Psoas muscle (tissue), 8 donors: ENCODE measurements at places on chromosomes 7 and 10. TPM values are rescaled to one million over a fixed set of nuclear protein-coding genes. Genes with fewer than 3 reads are reported as not detected.

Gene UNCX
- total RNA-seq: not detected

Gene ST8SIA6
- 1.1 TPM for total RNA-seq

Gene MRPS16
- 110 TPM for total RNA-seq

Gene ICA1
- 4.1 TPM for total RNA-seq

Gene TMEM236
- total RNA-seq: 0.59 TPM

Gene OR2A42
- total RNA-seq: not detected

Gene TMEM26
- 0.99 TPM for total RNA-seq

Gene ANKRD30A
- total RNA-seq: not detected

Gene TFEC
- 0.71 TPM for total RNA-seq

Gene DOCK4
- total RNA-seq: 11.9 TPM

Gene PILRA
- 2.3 TPM for total RNA-seq

Gene ZYX
- total RNA-seq: 134 TPM

Gene ZMIZ2
- total RNA-seq: 32.9 TPM

Gene DYDC2
- not detected for total RNA-seq

Gene PAPOLB
- total RNA-seq: not detected

Gene MYL10
- not detected for total RNA-seq

GRCh38 chr10:78458983-78459638 lies 425.4 kb downstream of the RPS24 start:
- DNase-seq: no peak

- peak; percentile 86 for DNase-seq
Measured at GRCh38 chr7:2478399-2478785, 2.2 kb upstream of the GRIFIN start.

- DNase-seq: no peak
Measured at GRCh38 chr7:97871659-97872024, 566 bp downstream of the ASNS start.

DNA sequence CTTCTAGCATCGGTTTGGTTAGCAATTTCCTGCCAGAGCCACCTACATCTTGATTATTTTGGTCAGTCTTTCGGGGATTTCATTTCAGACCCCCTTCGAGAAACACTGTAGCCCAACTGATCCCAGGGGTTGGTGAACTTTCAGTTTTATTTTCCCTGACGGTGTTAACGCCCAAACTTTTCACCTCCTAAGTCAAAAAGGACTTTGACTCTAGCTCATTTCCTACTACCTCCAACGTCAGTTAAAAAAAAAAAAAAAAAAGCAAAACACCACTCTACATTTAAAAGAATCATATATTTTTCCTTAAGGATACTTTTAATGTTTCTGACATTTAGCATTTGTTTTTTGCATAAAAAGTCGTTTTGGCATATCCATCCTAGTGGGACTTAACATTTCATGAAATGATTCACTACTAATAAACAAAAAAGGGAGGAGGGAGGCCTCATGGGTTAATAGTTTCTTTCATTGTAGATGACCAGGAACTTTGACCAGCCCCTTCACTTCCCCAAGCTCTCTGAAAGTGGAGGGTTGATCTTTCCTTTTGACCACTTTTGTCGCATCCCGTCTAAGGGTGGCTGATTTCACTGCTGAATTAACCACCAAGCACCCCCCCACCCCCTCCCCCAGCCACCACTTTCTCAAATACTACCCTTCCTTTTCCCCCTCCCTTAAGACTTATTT lies 764 bp upstream of the TCF7L2 start:
- no peak for DNase-seq

DNA sequence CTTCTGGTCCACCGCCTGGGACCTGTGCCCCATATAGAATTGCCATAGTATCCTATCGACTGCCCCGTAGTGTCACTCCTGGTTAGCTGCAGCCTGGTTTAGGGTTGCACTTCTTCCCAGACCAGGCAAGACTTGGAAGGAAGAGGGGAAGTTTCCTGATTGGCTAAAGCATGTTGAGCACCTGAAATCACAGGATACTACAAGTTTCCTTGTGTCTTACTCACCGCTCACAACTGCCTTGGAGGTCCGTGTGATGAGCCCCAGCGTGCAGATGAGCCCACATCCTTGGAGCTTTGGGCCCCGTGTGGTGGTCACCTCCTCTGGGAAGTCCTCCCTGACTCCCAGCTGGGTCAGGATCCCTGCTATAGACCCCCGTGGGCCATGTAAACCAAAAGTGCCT lies 73.9 kb upstream of the GTF2I start:
- no peak for DNase-seq

DNA sequence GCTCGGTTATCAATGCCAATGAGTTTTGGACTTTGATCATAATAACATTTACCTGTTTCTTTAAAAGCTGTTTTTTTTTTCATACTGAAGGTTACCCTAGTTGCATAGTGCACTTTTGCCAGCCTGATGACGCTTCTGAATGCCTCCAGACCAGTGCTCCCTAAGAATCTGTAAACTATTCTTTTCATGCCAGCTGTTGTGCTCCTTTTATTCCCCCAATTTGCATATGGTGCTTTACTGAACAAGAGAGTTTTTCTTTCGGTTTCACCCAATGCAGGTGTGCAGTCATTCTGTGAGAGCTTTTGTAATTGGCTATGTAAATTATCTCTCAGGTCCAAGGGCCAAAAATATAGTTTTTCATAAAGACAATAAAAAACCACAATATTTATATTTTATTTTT lies 48.1 kb upstream of the GLCCI1 start:
- no peak for DNase-seq

DNA sequence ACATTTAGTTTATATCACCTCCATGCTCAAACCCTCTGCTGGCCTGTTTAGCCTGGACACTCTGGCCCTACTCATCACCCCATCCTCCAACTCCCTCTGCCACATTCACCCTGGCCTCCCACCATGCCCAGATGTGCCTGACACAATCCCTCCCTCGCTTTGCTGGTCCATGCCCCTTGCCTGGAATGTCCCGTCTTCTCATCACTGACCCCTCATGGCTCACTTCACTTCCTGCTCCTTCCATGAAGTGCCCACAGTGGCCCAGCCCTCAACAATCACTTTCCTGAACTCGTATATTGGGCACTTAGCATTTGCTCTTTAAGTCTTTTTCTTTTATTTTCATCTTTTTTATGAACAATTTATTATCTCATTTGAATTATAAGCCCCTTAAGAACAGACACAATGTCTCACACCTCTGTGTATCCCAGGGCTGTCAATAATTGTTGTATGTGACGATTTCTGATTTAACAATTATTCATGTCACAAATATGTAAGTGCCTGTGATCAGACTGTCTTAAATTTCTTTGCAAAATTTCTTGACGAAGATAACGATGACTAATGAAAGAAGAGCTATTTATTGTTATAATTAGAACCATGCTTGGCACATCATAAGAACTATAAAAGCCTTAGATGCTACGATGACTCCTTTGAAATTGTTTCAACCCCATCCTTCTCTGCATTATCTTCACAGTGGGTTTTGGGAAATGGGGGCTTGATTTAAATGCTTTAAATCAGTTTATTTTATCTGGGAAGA lies 209.9 kb upstream of the YAE1 start:
- no peak for DNase-seq

GRCh38 chr7:15594461-15594860 lies 32.6 kb upstream of the AGMO start:
- no peak for DNase-seq

GRCh38 chr7:111508387-111508786 lies 53.9 kb downstream of the IMMP2L start:
- no peak for DNase-seq

DNA sequence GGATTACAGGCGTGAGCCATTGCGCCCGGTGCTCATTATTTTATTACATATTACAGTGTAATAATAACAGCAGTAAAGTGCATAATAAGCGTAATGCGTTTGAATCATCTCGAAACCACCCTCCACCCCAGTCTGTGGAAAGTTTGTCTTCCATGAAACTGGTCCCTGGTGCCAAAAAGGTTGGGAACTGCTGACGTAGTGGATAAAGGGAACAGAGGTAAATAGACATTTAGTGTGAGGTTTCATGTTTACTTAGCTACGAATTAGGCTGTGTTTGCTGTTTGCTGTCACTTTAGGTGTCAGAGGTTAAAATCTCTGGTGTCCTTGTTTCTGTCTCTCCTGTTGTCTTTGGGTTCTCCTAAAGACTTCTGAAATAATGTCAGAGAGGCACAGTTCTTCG lies 60.3 kb upstream of the SLC39A12 start:
- DNase-seq: no peak

- DNase-seq: no peak
Measured at GRCh38 chr7:142796501-142797390, 26.0 kb downstream of the PRSS2 start.

GRCh38 chr7:100122067-100122466 lies 2.6 kb downstream of the CNPY4 start:
- DNase-seq: no peak

- no peak for DNase-seq
Measured at GRCh38 chr7:80134115-80134535, 506 bp upstream of the GNAI1 start.

- no peak for DNase-seq
Measured at GRCh38 chr10:48594803-48595538, 9.9 kb downstream of the ARHGAP22 start.

- DNase-seq: no peak
Measured at GRCh38 chr7:136058546-136058945, 81.4 kb upstream of the MTPN start.

DNA sequence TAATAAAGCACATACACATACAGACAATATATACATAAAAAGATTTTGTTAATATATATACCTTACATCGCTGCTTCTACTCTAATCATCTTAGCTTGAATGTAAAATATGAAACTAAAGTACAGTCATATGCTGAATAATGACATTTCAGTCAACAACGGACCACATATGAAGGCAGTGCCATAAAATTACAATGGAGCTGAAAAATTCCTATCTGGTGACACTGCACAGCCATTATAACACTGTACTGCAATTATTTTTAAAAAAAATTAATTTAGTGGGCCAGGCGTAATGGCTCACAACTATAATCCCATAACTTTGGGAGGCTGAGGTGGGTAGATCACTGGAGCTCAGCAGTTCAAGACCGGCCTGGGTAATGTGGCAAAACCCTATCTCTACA lies 122.3 kb downstream of the JMJD1C start:
- no peak for DNase-seq

DNA sequence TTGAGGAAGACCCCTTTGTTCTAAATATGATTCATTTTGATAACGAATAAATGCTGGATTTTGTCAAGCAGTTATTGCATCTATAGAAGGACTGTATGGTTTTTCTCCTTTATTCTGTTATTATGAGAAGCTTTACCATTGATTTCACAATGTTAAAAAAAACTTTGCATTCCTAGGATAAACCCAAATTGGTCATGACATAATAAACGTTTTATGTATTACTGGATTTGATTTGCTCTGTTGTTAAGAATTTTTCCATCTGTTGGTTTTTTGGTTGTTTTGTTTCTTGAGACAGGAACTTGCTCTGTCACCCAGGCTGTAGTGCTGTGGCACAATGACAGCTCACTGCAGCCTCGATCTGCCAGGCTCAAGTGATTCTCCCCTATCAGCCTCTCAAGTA lies 2.2 kb upstream of the DNA2 start:
- no peak for DNase-seq

- DNase-seq: no peak
Measured at GRCh38 chr10:111338035-111338434, 261.2 kb downstream of the ADRA2A start.
